ENCODE measurements at places on chromosomes 3 and 15. TPM values are rescaled to one million over a fixed set of nuclear protein-coding genes. Genes with fewer than 3 reads are reported as not detected.
A peak's percentile ranks its signal among the peaks of the same experiment; 100 is the strongest.

Gene OR5K2
- total RNA-seq: not detected

Gene BUB1B
- 96.6 TPM for total RNA-seq

DNA sequence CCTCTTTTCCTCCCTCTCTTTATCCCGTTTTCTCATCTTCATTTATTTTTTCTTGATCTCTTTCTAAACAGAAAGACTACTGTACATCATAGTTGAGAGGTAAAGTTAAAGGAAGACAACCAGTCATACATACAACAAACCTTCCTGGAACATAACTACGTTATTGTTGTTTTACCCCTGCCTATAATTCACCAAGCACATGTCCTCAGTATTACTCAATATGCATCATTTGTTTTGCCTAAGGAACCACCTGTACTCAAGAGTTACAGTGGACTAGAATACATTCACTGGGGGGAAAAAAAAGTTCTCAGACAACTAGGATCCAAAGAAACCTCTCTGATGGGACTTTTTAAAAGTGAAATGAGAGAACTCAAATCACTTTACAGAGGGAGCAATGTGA lies 344.7 kb upstream of the RBMS3 start:
- no peak for DNase-seq
- H3K27me3 ChIP-seq: no peaks in the 10 kb centered on the region
- H3K4me3 ChIP-seq: no peak overlapping the region
- no peaks in the 10 kb centered on the region for H3K36me3 ChIP-seq
- no peak overlapping the region for H3K27ac ChIP-seq

DNA sequence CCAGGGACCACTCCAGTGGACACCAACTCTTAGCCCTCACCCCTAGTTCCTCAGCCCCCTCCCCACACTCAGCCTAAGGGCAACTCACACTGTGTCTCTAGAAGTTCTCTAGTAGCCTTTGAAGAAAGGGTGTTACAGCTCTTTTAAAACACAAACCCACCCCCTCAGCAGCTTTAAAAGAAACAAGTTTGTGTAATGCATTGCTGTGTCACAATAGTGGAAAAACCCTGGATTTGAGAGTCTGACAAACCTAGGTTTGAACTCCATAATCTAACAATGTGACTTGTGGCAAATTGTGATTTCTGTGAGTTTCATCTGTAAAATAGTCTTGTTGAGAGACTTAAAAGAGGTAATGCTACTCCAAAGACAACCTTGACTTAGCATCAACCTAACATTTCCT lies 54.0 kb downstream of the PLCH1 start:
- H3K4me3 ChIP-seq: no peak overlapping the region
- no peak overlapping the region for H3K27ac ChIP-seq

DNA sequence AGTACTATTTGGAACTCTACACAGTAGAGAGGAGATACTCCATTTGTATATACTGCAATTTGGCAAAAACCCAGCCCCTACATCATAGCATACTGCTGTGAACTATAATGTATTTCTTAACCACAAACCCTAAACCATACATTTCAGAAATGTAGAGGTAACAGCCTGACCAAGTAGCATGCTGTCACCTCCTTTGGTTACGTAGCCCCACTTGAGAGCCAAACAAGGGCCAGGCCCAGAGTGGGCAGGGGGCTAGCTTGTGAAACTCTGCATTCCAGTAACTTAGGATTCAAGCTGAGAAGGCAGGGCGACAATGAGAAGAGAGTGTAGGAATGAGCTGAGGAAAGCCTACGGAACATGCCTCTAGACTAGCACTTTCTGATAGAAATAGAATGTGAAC lies 135.8 kb downstream of the GREM1 start:
- H3K4me3 ChIP-seq: no peak overlapping the region
- H3K4me1 ChIP-seq: peaks cover 4% of the 10 kb centered on the region
- no peaks in the 10 kb centered on the region for H3K27me3 ChIP-seq
- H3K36me3 ChIP-seq: no peaks in the 10 kb centered on the region
- H3K27ac ChIP-seq: no peak overlapping the region
- DNase-seq: no peak

DNA sequence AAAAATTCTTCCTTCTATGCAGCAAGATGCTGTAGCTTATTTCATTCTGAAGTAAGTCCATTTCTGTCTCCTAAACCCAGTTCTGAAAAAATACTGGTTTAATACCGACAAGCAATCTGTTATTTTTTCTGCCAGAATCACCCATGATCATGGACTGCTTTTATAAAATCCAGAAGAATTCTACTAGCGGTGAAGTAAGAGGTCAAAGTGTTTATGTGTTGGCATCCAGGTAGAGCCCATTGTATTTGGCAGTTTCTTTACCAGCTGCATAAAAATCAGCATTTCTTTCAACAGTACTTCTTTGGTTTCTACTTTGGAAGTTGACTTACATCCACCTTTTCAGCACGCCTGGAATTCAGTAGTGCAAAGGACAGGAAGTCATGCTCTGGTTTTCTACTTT lies 484.8 kb downstream of the NAALADL2 start:
- no peaks in the 10 kb centered on the region for H3K27me3 ChIP-seq
- no peak overlapping the region for H3K4me3 ChIP-seq
- H3K36me3 ChIP-seq: no peaks in the 10 kb centered on the region
- H3K4me1 ChIP-seq: peaks cover 8% of the 10 kb centered on the region

DNA sequence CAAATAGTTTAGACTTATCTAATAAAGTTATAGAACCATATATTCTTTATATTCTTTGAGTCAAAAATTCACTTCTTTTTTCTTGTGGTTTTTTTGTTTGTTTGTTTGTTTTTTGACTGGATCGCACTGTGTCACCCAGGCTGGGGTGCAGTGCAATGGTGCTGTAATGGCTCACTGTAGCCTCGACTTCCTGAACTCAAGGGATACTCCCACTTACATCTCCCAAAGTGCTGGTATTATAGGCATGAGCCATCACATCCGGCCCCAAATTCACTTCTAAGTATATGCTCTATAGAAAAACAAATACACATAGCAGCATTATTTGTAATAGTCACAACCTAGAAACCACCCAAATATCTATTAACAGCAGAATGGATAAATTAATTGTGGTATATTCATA lies 13.7 kb upstream of the SLTM start:
- H3K4me1 ChIP-seq: no peaks in the 10 kb centered on the region
- no peaks in the 10 kb centered on the region for H3K36me3 ChIP-seq
- DNase-seq: no peak
- no peaks in the 10 kb centered on the region for H3K27me3 ChIP-seq

DNA sequence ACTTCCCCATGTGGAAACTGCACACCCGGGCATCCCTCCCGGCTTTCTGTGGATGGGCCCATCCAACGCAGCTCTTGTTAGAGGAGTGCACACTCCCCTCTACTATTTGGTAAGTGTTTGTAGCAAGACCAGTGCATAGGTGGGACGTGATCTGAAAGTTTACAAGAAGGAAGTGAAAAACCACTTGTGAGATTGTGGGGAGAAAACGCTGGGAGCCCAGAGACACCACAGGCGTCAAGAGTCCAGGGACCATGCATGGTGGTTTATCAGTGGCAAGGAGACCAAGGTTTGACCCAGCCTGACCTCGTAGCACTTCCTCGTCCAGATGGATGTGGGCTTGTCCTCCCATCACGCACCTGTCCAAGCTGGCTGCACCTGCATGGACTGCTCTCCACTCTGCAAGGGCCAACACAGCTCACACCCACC lies 51.6 kb downstream of the ATP10A start:
- H3K27ac ChIP-seq: no peak overlapping the region
- H3K27me3 ChIP-seq: no peaks in the 10 kb centered on the region
- peaks cover 38% of the 10 kb centered on the region for H3K4me1 ChIP-seq
- no peak overlapping the region for H3K4me3 ChIP-seq

DNA sequence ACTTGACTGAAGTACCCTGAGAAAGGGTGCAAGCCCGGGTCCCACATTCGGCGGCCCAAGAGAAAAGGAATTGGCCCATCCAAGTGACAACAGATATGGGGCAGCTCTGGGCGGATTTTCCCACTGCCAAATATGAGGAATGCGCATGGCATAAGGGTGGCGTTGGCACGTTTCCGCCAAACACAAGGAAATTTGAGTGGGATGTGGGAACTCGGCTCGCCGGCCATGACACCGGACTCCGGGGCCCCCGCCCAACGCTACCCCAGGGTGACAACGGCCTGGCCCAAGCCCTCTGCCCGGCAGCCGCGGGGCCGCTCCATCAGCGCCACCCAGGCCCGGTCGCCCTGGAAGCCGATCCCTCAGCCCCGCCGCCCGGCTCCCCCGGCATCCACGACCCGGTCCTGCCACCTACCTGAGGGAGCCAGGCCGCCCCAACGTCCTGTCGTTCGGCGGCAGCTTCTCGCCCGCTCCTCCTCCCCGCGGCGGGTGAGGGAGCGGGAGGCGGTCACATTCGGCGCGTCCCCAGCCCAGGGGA lies 449 bp downstream of the RAF1 start:
- H3K4me1 ChIP-seq: peaks cover 40% of the 10 kb centered on the region
- H3K4me3 ChIP-seq: peak overlapping the region; percentile 100
- no peak for DNase-seq

DNA sequence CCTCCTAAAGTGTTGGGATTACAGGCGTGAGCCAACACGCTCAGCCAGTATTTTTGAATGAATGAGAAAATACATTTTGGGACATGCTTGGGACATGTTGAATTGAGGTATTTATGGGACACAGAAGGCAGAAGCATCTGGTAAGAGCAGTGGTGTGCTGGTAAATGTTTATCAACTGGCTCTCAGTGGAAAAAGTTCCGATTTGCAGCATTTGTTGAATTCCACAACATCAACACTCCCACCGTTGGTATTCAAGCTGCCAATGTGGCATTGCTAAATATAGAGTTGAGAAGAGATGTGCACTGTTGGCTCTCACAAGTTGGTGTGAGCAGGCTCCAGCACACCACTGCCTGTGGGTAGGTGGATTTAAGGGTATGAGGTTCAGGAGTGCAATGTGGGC lies 35.8 kb upstream of the LRRFIP2 start:
- H3K4me3 ChIP-seq: no peak overlapping the region
- H3K4me1 ChIP-seq: no peaks in the 10 kb centered on the region
- H3K27me3 ChIP-seq: no peaks in the 10 kb centered on the region
- H3K36me3 ChIP-seq: no peaks in the 10 kb centered on the region
- H3K27ac ChIP-seq: no peak overlapping the region
- DNase-seq: no peak

GRCh38 chr3:72682936-72683452 lies 165.3 kb downstream of the SHQ1 start:
- peaks cover 38% of the 10 kb centered on the region for H3K4me1 ChIP-seq
- no peak overlapping the region for H3K27ac ChIP-seq
- DNase-seq: no peak
- H3K27me3 ChIP-seq: peaks cover 3% of the 10 kb centered on the region

DNA sequence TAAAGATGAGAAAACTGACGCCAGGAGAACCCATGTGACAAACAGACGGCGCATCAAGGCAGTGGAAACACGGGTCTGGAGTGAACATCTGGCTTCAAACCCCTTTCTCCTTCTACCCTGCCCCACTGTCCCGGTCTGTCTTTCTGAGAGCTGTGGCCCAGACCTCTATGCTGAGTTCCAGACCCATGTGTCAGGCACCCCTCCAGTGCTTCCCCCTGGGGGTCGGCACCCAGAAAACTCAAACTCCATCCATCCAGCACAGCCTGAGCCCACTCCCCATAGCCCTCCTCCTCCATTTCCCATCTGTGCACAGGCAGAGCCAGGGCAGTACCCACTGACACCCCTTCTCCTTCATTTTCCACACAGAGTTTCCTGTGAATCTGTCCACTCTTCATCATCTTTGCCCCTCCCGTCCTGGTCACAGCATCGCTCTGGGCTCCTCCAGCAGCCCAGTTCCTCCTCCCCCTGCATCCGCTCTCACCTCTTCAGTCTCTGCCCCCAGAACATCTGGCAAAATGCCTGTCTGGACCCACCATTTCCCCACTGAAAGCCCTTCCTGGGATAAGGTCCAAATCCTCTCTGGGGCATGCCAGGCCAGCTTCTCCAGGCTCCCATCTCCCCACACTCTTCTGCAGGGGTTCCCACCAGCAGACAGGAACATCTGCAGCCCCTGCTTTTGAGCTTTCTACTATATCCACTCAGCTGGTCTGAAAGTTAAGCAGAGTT lies 2.9 kb downstream of the FAM240A start:
- no peak overlapping the region for H3K4me3 ChIP-seq
- no peaks in the 10 kb centered on the region for H3K36me3 ChIP-seq
- H3K27ac ChIP-seq: no peak overlapping the region

DNA sequence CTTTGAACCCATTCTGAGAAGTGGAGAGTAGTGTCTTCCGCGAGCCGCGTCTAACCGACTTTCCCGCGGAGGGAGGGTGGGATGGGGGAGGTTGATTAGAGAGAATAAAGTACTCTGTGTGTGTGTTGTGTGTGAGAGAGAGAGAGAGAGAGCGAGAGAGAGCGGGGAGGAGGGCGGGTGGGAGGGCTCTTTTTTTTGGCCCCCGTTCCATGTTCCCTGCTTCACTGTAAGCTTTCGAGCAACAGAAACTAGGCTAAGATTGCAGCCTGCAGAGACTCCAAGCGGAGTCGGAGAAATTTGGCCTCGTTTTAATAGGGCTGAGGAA lies 1.6 kb upstream of the MEIS2 start:
- H3K4me1 ChIP-seq: peaks cover 58% of the 10 kb centered on the region
- H3K36me3 ChIP-seq: peaks cover 4% of the 10 kb centered on the region
- DNase-seq: no peak
- peak overlapping the region; percentile 99 for H3K4me3 ChIP-seq
- H3K27ac ChIP-seq: peak overlapping the region; percentile 98

- H3K4me1 ChIP-seq: peaks cover 6% of the 10 kb centered on the region
- H3K27me3 ChIP-seq: no peaks in the 10 kb centered on the region
- no peak overlapping the region for H3K27ac ChIP-seq
These were observed 98.3 kb downstream of the LIPC start for GRCh38 chr15:58530056-58530590.

Gene TBC1D23
- total RNA-seq: 25.2 TPM

DNA sequence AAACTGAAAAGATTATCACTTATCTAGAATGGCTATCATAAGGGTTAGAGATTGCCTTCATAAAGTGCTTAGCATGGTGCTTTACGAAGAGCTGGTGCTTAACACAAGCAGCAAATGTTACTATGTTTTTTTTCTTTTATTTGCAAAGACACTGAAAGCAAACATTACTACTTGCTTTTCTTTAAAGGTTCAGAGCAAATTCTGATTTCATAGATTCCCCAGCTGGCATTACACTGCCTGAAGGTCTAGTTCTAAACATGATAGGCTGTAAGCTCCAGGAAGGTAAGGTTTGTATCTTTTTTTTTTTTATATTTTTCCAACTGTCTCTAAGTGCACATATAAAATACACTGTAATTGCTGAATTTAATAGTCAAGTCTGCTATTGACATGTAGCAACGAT lies 71.9 kb downstream of the UQCC5 start:
- DNase-seq: no peak
- H3K27me3 ChIP-seq: no peaks in the 10 kb centered on the region
- no peak overlapping the region for H3K4me3 ChIP-seq
- H3K27ac ChIP-seq: no peak overlapping the region
- H3K4me1 ChIP-seq: no peaks in the 10 kb centered on the region

Gene PCOLCE2
- 6.3 TPM for total RNA-seq

GRCh38 chr15:72139667-72140066 lies 21.5 kb downstream of the SENP8 start:
- no peak overlapping the region for H3K27ac ChIP-seq
- no peaks in the 10 kb centered on the region for H3K36me3 ChIP-seq
- no peak overlapping the region for H3K4me3 ChIP-seq
- DNase-seq: no peak
- no peaks in the 10 kb centered on the region for H3K4me1 ChIP-seq
- H3K27me3 ChIP-seq: no peaks in the 10 kb centered on the region

GRCh38 chr3:100972867-100973266 lies 20.4 kb downstream of the ABI3BP start:
- no peak for DNase-seq
- H3K36me3 ChIP-seq: no peaks in the 10 kb centered on the region
- no peak overlapping the region for H3K4me3 ChIP-seq
- H3K4me1 ChIP-seq: no peaks in the 10 kb centered on the region
- H3K27ac ChIP-seq: no peak overlapping the region

- no peaks in the 10 kb centered on the region for H3K27me3 ChIP-seq
- no peak overlapping the region for H3K27ac ChIP-seq
- no peaks in the 10 kb centered on the region for H3K4me1 ChIP-seq
- no peak for DNase-seq
These were observed 7.9 kb downstream of the SLC25A26 start for GRCh38 chr3:66228707-66229106.

Data from neural crest cell (in vitro differentiated cells).